ENCODE measurements at places on chromosomes 7 and 10.
A peak's percentile ranks its signal among the peaks of the same experiment; 100 is the strongest.

- no peaks in the 10 kb centered on the region for H3K27me3 ChIP-seq
- DNase-seq: no peak
- H3K4me1 ChIP-seq: no peaks in the 10 kb centered on the region
- no peaks in the 10 kb centered on the region for H3K36me3 ChIP-seq
- no peak overlapping the region for H3K4me3 ChIP-seq
Measured at GRCh38 chr7:22055226-22055625, 109.5 kb upstream of the CDCA7L start.

- H3K27me3 ChIP-seq: no peaks in the 10 kb centered on the region
- H3K4me1 ChIP-seq: no peaks in the 10 kb centered on the region
- peak; percentile 72 for DNase-seq
- no peak overlapping the region for H3K4me3 ChIP-seq
Measured at GRCh38 chr7:2886900-2887299, 42.8 kb upstream of the GNA12 start.

- DNase-seq: no peak
- H3K4me3 ChIP-seq: no peak overlapping the region
- no peaks in the 10 kb centered on the region for H3K36me3 ChIP-seq
- H3K27ac ChIP-seq: no peak overlapping the region
- H3K4me1 ChIP-seq: peaks cover 3% of the 10 kb centered on the region
Measured at GRCh38 chr10:27388761-27389399, 115.2 kb upstream of the RAB18 start.

- no peaks in the 10 kb centered on the region for H3K4me1 ChIP-seq
- H3K27ac ChIP-seq: no peak overlapping the region
- no peak overlapping the region for H3K4me3 ChIP-seq
- DNase-seq: no peak
- no peaks in the 10 kb centered on the region for H3K36me3 ChIP-seq
- H3K27me3 ChIP-seq: no peaks in the 10 kb centered on the region
Measured at GRCh38 chr7:83096065-83096580, 66.6 kb downstream of the PCLO start.

- no peaks in the 10 kb centered on the region for H3K27me3 ChIP-seq
- H3K4me1 ChIP-seq: peaks cover 15% of the 10 kb centered on the region
- no peaks in the 10 kb centered on the region for H3K36me3 ChIP-seq
- DNase-seq: peak; percentile 15
Measured at GRCh38 chr7:65892161-65892560, 19.3 kb downstream of the VKORC1L1 start.

DNA sequence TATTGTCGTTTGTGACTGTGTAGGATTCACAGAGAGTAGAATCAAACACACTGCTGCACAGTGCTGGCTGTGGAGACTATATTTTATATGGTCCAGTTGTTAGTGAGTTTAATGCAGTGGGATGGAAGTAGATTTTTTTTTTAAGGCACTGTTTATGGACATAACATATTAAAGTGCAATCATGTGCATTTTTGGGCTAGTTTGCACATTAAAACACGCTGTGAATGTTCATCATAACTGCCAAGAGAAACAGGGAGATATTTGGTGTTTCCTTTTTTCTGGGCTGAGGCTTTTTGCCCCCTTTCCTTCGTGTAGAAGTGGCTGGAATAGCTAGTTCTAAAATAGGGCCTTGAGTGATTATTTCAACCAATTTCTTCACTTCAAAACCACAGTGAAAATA, 139.2 kb downstream of the MYOF start:
- peaks cover 90% of the 10 kb centered on the region for H3K36me3 ChIP-seq
- H3K4me1 ChIP-seq: peaks cover 12% of the 10 kb centered on the region
- DNase-seq: no peak
- H3K27me3 ChIP-seq: no peaks in the 10 kb centered on the region
- no peak overlapping the region for H3K4me3 ChIP-seq
- H3K27ac ChIP-seq: no peak overlapping the region

- no peak for DNase-seq
- H3K27me3 ChIP-seq: no peaks in the 10 kb centered on the region
- peaks cover 78% of the 10 kb centered on the region for H3K4me1 ChIP-seq
- H3K4me3 ChIP-seq: peak overlapping the region; percentile 28
- H3K27ac ChIP-seq: peak overlapping the region; percentile 30
Measured at GRCh38 chr10:27457261-27457945, 46.7 kb upstream of the RAB18 start.

DNA sequence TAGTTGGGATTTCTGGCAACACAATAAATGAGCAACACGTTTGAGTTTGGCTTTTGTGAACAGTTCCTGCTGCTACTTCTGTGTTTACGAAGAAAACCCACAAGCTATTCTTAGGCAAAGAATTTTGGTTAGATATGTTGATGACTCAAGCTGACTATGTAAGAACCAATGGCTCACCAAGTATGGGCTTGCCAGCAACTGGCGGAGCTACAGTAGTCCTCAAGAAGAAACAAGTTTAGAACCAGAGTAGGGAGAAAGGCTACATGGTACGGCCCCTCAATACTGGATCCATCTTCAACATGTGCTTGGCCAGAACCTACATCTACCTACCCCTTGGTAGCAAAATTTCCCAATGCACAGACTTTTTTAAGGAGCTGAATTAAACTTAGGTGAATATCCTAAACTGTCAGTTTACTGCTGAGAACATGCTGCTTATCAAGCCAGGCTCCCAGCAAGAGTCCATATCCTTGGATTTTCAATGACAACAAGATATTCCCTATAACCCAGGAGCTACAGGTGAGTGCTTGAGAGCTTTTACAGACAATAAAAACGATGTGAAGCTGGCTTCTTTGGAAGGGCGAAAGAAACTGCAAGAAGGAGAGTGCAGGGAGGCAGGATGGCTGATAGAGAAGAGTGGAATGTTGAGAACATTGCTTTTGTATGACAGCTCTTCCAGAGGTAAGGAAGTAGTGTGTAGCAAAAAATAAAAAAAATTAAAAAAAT, 74.3 kb upstream of the ASAH2 start:
- no peak overlapping the region for H3K4me3 ChIP-seq
- H3K36me3 ChIP-seq: peaks cover 14% of the 10 kb centered on the region
- no peaks in the 10 kb centered on the region for H3K27me3 ChIP-seq
- no peak overlapping the region for H3K27ac ChIP-seq
- H3K4me1 ChIP-seq: peaks cover 47% of the 10 kb centered on the region
- DNase-seq: peak; percentile 79

GRCh38 chr10:130400890-130401289, 264.7 kb downstream of the GLRX3 start:
- H3K27me3 ChIP-seq: no peaks in the 10 kb centered on the region
- H3K27ac ChIP-seq: no peak overlapping the region
- H3K4me1 ChIP-seq: no peaks in the 10 kb centered on the region
- H3K36me3 ChIP-seq: no peaks in the 10 kb centered on the region

DNA sequence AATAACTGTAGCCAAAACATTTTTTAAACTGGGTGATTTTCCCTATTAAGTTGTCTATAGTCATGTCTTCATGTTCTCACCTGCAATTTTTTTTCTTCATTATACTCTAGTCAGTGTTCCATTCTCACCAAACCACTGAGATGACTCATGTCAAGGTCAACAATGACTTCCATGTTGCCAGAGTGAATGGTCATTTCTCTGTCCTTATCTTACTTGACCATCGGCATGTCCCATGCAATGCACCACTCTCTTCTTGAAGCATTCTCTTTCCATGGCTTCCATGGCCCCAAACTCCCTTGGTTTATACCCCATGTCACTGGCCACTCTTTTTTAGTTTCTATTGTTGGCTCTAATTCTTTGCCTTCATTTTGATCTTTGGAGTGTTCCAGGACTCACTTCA, 173.9 kb downstream of the PPP1R17 start:
- no peaks in the 10 kb centered on the region for H3K27me3 ChIP-seq
- no peaks in the 10 kb centered on the region for H3K36me3 ChIP-seq
- no peak for DNase-seq
- no peak overlapping the region for H3K4me3 ChIP-seq

DNA sequence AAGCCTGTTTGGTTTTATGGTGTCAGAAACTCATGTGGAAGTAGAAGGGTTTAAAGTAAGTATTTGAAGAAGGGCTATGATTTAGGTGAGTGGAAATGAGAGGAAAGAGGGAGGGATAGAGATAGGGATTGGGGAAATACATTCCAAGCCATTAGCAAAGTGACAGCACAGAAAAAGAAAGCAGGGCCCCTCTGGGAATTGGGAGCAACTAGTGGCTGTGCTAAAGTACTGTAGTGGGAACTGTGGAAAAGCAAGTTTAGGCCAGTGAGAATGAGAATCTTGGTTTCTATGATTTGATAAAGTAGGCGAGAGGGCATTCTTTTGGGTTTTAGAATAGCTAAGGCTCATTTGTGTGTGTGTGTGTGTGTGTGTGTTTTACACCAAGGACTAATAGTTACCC, 5.0 kb downstream of the PRKG1 start:
- peaks cover 22% of the 10 kb centered on the region for H3K27me3 ChIP-seq
- no peaks in the 10 kb centered on the region for H3K36me3 ChIP-seq
- peaks cover 7% of the 10 kb centered on the region for H3K4me1 ChIP-seq

DNA sequence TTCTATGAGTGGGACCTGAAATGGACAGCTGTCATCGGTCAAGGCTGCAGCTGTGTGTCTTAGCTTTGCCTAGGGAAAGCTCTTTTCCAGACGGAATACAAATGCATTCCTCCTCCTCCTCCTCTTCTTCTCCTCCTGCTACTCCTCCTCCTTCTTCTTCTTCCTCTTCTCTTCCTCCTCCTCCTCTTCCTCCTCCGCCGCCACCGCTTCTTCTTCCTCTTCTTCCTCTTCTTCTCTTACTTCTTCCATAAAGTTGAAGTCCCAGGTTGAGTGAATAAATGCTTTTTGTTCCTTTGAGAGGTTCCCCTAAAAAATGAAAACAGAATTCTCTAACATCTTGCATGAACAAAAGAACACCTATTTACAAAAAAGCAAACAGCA, 28.7 kb downstream of the KLF6 start:
- H3K4me3 ChIP-seq: peak overlapping the region; percentile 21
- H3K4me1 ChIP-seq: peaks cover 64% of the 10 kb centered on the region
- no peaks in the 10 kb centered on the region for H3K36me3 ChIP-seq
- no peak overlapping the region for H3K27ac ChIP-seq
- no peak for DNase-seq

DNA sequence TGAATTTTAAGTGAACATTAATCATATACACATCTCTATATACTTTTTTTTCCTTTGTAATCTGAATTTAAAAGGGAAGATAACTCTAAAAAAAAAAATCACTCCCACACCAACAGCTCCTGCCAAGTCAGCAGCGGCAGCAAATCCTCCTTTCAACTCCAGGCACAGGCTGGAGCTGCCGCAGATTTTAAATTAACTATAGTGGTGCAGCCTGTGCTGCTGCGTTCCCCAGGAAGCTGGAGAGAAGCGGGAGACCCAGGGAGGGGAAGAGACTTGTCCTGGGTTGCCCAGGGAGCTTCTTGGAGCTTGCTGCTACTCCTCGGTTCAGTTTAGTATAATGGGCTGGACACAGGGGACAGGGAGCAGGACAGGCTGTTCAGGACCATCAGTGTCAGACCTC, 32.6 kb upstream of the HSPB1 start:
- H3K27ac ChIP-seq: no peak overlapping the region
- H3K4me3 ChIP-seq: no peak overlapping the region
- no peak for DNase-seq
- H3K36me3 ChIP-seq: no peaks in the 10 kb centered on the region
- no peaks in the 10 kb centered on the region for H3K4me1 ChIP-seq

- H3K27ac ChIP-seq: peak overlapping the region; percentile 59
- no peaks in the 10 kb centered on the region for H3K27me3 ChIP-seq
- peak overlapping the region; percentile 31 for H3K4me3 ChIP-seq
- peaks cover 53% of the 10 kb centered on the region for H3K4me1 ChIP-seq
Measured at GRCh38 chr7:28986028-28986764, 28.1 kb upstream of the TRIL start.

DNA sequence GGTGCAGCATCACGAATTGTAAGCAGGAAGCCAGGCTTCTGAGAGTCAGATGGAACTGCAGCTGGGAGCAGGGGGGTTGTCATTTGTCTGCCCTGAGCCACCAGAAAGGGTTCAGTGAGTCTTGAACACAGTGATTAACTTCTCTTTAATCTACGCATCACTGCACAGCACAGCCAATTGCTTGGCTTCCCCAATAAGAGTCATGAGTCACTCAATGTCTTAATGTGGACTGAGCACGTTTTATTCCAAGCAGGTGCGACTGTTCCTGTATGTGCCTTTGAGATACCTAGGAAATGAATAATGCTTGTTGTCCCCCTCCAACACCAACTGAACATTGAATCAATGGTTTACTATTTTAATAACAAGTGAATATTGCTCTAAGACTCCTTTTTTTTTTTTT, 26.0 kb upstream of the PLEKHA1 start:
- DNase-seq: no peak
- no peaks in the 10 kb centered on the region for H3K4me1 ChIP-seq
- H3K36me3 ChIP-seq: no peaks in the 10 kb centered on the region

- peaks cover 19% of the 10 kb centered on the region for H3K4me1 ChIP-seq
- no peak overlapping the region for H3K27ac ChIP-seq
- H3K4me3 ChIP-seq: no peak overlapping the region
- DNase-seq: no peak
- no peaks in the 10 kb centered on the region for H3K27me3 ChIP-seq
Measured at GRCh38 chr7:77528368-77528767, 8.7 kb upstream of the PTPN12 start.

DNA sequence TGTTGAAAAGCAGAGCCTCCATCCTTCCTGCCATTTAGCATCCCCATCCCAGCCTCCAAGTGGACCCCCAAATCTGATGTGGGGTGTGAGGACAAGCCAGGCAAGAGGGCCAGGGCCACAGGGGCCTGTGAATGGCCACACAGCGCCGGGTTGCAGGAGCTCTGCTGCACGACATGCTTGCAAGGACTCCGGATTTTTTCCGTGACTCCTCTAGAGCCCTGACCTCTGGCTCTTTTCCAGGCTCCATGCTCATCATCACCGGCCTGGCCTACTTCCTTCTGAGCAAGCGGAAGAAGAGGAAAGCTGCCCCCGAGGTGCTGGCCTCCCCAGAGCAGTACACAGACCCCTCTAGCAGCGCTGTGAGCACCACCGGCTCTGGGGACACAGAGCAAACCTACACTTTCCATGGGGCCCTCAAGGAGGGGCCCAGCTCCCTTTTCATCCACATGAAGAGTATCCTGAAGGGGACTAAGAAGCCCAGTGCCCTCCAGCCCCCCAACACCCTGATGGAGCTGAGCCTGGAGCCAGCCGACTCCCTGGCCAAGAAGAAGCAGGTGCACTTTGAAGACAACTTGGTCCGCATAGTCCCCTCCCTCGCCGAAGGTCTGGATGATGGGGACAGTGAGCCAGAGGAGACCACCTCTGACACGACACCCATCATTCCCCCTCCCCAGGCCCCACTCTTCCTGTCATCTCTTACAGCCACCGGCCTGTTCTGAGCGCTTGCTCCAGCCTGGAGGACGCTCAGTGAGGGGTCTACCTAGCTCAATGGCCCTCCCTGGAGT, 23.5 kb downstream of the TMEM72 start:
- DNase-seq: no peak
- peak overlapping the region; percentile 69 for H3K27ac ChIP-seq
- no peaks in the 10 kb centered on the region for H3K36me3 ChIP-seq
- no peak overlapping the region for H3K4me3 ChIP-seq

GRCh38 chr7:128206747-128207500, 34.2 kb upstream of the LEP start:
- H3K36me3 ChIP-seq: no peaks in the 10 kb centered on the region
- no peak overlapping the region for H3K27ac ChIP-seq
- peaks cover 8% of the 10 kb centered on the region for H3K4me1 ChIP-seq
- DNase-seq: no peak
